Thyroid gland (tissue), 4 donors: ENCODE measurements at places on chromosomes 1 and 21.

GRCh38 chr1:83905315-83905907 is 93.5 kb downstream of the TTLL7 start:
- no peak for DNase-seq
- no peaks in the 10 kb centered on the region for H3K36me3 ChIP-seq
- no peaks in the 10 kb centered on the region for H3K4me1 ChIP-seq
- no peak overlapping the region for H3K4me3 ChIP-seq
- H3K27ac ChIP-seq, result no peak overlapping the region
- H3K27me3 ChIP-seq, result no peaks in the 10 kb centered on the region

GRCh38 chr1:7852804-7853683 is at the start of gene UTS2:
TSS of gene UTS2 (minus strand) at chr1:7853065. CDS start at chr1:7853003, 62 bp downstream.
- no peaks in the 10 kb centered on the region for H3K27me3 ChIP-seq
- DNase-seq, result no peak

- H3K4me3 ChIP-seq, result no peak overlapping the region
- no peaks in the 10 kb centered on the region for H3K4me1 ChIP-seq
- no peak for DNase-seq
- H3K27me3 ChIP-seq, result no peaks in the 10 kb centered on the region
- no peaks in the 10 kb centered on the region for H3K36me3 ChIP-seq
- no peak overlapping the region for H3K27ac ChIP-seq
These were observed 536.4 kb downstream of the DPYD start for GRCh38 chr1:97384294-97384968.

GRCh38 chr1:75722966-75723365 is 1.5 kb upstream of the ACADM start:
- H3K27me3 ChIP-seq, result no peaks in the 10 kb centered on the region
- H3K27ac ChIP-seq, result no peak overlapping the region
- peaks cover 21% of the 10 kb centered on the region for H3K4me1 ChIP-seq

DNA sequence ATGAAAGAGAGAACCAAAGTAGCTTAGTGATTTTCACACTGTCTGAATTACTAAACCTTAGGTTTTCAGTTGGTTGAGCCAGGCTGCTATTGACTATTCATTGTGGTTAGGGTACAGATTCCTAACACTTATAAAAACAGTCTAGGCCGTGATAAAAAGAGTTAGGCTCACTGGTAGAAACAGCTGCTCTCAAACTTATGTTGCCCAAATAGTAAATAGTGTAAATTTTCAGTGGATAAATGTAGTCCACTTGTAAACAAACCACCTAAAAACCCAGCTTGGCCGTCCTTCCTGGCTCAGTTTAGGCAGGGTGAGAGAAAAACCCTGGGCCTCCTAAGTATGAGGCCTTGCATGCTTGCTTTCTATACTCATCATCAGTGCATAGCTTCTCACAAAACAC is 34.9 kb downstream of the ARID1A start:
- no peaks in the 10 kb centered on the region for H3K27me3 ChIP-seq
- H3K27ac ChIP-seq, result no peak overlapping the region
- no peak for DNase-seq
- no peak overlapping the region for H3K4me3 ChIP-seq

DNA sequence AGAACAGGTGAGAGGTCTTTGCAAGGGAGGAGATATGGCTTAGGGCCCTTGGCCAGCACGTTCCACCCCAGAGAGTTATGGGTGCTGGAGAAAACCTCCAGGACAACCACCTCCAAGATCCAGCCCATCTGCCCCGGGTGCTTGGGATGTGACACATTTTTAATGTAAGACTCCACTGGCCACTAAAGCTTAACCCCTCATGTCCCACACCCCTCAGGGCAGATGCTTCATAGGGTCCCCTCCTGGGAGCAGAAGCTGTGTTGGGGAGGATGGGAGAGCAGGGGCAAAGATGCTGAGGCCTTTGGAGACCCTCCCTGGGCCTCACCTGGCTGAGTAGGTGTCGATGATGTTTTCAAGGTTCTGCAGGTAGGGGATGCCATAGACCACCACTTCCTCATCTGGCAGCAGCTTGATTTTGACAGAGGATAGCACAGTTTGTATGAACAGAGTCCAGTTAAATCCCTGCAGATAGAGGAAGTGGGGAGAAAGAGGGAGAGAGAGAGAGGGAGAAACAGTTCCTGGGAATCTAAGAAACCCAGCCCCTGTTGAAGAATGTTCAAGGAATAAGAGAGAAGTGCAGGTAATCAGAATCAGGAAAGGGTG is 11.9 kb downstream of the PRXL2B start:
- no peaks in the 10 kb centered on the region for H3K36me3 ChIP-seq
- no peak overlapping the region for H3K27ac ChIP-seq
- H3K4me1 ChIP-seq, result no peaks in the 10 kb centered on the region

- no peak overlapping the region for H3K4me3 ChIP-seq
- DNase-seq, result no peak
- H3K27ac ChIP-seq, result no peak overlapping the region
These were observed 19.3 kb downstream of the KAZN start for GRCh38 chr1:14617791-14618190.

- H3K27me3 ChIP-seq, result no peaks in the 10 kb centered on the region
- H3K27ac ChIP-seq, result no peak overlapping the region
- no peak for DNase-seq
These were observed 64.5 kb downstream of the KIF14 start for GRCh38 chr1:200556002-200556401.
